Astrocyte of the spinal cord (primary cell): ENCODE measurements at places on chromosomes 5 and 9.

DNA sequence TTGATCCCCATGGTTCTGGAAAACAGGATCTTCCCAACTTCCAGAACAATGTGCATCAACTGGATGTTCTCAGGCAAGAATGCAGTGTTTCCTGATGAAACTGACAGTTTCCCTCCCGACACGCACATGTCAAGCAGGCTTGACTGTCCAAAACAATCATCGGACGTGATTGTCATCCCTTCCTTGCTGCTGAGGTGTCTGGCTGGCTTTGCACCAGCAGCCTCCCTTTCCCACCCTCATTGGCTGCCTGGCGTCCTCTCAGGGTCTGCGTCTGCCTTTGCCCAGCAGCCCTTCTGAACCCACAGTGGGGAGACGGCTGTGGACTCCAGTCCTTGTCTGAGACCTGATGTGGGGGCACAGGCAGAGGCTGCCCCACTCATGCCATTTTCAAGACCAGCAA, 110.8 kb downstream of the MARCHF3 start:
- no peak for DNase-seq

DNA sequence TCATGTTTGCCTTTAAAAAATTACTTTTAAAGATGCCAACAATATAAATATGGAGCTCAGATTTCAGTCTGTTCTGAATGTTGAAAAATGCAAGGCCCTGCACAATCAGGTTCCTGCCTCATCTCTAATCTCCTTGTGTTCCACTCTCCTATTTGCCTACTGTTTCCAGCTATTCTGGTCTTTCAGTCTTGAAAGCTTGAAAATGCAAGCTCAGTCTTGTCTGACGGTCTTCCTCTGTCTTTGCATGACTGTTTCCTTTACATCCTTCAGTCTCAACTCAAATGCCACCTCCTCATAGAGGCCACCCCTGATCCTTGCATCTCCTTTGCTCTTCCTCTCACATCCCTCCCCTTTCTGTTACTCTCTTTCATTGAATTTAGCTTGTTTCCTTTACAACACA, 354.9 kb downstream of the KIF4B start:
- DNase-seq = no peak

GRCh38 chr9:115042781-115043509, 75.0 kb downstream of the TNC start:
- DNase-seq = peak; percentile 52

- no peak for DNase-seq
These were observed 284.0 kb downstream of the DRD1 start for GRCh38 chr5:175159956-175160355.

GRCh38 chr9:18020121-18020745, 441.4 kb downstream of the SH3GL2 start:
- no peak for DNase-seq

DNA sequence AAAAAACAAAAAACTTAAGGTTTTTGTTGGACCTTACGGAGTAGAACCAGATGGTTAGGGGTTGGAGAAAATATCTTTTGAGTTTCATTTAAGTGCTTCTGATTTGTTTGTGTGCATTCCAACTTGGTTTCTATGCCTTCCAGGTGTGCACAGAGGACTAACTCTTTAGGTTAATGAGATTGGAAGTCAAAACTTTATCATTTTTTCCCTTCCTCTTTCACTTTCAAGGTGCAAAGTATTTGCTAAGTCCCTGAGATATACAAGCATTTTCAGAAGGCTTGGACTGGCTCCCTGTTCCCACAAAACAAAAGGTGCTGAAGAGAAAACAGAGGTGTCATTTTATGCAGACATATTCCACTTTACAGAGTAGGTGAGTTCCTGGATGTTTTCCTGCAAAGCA, 30.3 kb upstream of the CER1 start:
- no peak for DNase-seq

DNA sequence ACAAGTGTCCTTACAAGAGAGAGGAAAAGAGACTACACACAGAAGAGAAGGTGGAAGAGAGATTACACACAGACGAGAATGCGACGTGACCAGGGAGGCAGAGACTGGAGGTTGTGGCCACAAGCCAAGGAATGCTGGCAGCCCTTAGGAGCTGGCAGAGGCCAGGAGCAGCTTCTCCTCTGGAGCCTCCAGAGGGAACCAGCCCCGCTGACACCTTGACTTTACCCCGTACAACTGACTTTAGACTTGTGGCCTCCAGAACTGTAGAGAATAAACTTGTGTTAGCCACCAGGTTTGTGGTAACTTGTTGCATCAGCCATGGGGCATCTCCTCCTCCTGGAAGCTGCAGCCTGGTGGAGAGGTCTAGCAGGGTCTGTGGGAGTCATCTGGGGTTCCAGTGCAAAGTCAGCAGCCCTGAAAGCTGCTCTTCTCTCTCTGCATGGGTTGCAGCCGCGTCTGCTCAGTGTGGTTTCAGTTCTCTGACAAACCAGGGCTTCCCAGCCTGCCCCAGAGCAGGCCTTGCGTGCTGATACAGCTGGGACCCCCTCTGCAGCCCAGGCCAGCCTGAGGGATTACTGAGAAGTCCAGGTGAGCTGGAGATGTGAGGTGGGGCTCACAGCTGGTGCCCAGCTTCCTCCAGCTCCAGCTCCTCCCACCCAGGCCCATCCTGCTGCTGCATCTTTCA, 30.8 kb upstream of the CNOT6 start:
- DNase-seq = no peak

DNA sequence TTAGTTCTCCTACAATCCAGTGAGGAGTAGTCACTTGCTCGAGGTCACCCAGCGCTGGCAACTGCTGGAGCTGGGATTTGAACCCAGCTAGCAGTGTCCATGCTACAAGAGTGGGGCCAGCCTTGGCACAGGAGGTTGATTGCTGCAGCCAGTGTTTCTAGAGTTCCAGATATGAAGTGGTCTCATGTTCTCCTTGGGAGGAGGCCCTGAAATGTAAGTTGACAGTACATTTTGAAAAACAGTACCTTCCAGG, 802 bp downstream of the CCDC107 start:
- peak; percentile 64 for DNase-seq

DNA sequence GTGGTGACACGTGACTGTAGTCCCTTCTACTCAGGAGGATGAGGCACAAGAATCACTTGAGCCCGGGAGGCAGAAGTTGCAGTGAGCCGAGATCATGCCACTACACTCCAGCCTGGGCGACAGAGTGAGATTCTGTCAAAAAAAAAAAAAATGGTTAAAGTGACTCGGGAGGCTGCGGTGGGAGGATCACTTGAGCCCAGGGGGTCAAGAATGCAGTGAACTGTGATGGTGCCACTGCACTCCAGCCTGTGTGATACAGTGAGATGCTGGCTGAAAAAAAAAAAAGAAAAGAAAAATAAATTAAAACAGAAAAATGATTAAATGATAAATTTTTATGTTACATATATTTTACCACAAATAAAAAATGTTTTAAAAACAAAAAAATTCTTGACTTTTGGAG, 51.9 kb downstream of the KLF4 start:
- no peak for DNase-seq

DNA sequence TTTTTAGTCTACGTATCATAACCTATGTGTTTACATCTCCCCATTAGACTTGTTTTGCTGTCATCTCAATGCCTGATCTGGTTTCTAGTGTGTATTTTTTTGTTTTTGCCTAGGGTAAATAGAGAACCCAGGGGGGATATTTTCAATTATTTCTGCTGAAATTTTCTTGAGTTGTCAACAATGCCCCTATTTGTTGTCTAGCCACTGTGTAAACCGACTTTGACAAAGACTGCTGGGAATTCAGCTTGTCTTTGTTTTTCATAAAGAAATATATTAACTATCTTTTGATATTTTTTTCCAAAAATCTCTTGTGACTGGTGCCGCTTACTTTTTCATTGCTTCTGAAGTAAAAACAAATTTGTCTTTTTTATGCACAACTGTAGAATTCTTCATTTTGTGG, 28.1 kb downstream of the MACIR start:
- no peak for DNase-seq

- peak; percentile 85 for DNase-seq
These were observed 27.9 kb upstream of the BASP1 start for GRCh38 chr5:17189381-17190036.

DNA sequence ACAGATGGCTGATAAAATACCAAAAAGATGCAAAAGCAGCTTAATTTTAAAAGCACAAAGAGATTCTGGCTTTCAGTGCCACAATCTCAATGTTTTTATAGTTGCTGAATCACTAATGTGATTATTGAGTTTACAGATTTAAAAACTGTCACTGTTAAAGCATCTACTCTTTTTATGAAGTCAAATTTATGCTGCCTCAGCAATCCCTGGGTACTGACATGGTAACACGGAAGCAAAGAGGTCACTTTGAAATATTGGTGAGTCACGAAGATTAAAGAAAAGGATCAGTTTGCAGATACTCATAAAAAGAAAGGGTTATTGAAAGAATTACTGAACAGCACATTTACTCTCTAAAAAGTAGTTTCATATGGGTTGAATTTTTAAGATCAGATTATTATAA, 39.7 kb upstream of the HMGCS1 start:
- DNase-seq = no peak

- DNase-seq = peak; percentile 84
These were observed 116.7 kb downstream of the WDR70 start for GRCh38 chr5:37495668-37496347.

GRCh38 chr5:67844924-67845323, 370.6 kb upstream of the PIK3R1 start:
- DNase-seq = no peak

DNA sequence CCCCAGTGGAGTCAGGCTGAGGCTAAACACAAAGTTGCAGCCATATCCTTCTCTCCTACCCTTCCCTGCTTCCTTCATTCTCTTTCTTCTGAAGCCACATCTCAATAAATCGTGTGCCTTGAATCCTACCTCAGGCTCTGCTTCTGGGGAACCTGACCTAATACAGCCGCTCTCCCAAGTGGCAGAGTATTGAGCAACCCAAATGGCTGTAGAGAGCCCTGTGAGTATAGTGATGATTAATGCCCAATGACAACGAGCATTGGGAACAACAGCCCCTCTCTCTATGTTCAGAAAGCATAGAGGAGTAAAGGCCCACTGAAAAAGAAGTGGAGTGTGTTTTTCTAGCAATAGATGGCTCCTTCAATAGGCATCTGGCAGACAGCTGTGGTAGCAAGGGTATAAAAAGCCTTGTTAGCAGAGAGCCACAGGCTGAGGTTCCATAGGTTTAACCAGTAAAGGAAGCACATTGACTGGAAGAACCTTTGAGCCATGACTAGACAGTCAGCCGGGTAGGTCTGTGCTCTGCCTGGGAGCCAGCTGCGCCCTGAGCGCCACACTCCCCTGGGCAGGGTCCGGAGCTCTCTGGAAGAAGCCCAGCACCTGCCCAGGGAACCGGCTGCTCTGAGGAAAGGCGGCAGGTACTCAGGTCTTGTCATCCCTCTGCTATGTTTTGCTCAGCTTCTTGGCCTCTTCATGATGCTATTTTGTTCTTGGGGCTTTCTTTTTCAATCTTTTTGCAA, 22.6 kb upstream of the HSPA9 start:
- DNase-seq = no peak

GRCh38 chr9:94511134-94511954, 43.5 kb upstream of the PCAT7 start:
- no peak for DNase-seq

DNA sequence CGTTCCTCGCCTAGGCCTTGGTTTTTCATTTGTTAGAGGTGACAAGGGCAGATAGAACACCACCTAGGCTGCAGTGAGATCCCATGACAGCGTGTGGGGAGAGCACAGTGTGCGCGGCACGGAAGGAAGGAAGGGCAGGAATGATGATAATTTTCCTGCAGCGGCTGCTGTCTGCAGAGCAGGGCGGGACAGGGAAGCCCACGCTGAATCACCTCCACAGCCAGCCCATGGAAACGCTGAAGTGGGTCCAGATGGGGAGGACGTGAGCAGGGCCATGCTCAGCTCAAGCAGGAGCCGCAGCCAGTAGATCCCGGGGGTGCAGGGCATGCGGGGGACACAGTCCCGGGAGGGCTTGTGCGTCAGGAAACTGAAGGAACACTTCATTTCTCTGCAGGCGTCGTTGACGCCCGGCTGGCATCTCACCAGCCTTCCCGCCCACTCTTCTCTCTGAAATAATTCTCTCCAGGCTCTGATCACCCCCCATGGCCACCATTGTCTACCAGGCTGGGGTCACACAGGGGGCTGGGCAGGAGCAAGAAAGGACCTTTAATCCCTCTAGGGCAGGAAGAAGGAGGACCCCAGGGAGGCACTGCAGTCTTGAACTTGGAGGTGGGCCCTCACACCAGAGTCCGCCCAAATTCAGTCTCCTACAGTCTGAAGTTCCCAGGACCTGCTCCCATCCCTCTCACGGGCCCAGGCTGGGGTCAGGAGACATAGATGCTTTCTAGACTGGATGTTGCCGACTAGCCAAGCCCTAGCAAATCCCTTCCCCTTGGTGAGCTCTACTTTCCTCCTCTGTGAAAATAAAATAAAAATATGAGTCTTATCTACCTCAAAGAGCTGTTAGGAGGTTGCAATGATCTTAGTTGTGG, 20.9 kb upstream of the SYNPO start:
- peak; percentile 36 for DNase-seq

DNA sequence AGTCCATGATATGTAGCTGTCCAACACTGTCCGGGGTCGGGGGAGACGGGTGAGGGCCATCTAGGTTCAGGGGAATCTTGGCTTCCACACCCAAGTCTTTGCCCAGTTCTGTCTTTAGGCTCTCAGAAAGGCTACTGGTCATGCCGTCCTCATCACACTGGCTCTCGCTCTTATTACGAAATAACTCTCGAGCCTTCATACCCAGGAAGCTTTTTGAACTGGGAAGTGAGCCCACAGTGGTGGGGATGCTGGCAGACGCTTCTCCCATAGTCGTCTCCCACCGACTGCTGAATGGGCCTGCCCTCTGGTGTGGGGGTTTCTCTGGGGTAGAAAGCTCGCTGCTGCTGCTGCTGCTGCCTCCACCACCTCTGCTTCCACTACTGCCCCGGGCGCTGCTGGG, 17.6 kb downstream of the SPACA9 start:
- no peak for DNase-seq

DNA sequence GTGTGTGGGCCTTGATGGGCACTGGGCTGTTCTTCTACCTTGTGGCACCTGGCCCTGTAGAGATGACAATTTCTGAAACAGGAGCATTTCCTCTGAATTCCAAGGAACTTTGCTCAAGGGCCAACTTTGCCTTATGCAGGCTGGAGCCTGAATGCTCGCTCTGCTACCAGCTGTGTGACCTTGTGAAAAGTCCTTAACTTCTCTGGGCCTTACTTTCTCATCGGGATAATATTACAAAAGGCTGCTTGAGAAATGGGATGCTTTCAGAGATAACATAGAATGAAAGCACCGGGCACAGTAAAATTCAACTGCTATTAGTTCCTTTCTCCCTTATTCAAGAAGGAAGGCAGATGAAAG, 58.8 kb downstream of the GADD45G start:
- DNase-seq = no peak
